Stimulated activated CD4-positive, alpha-beta T cell treated with anti-CD3 and anti-CD28 coated beads, Interleukin-4, amount 100 ng/mL, for 24 hours (primary cell): ENCODE measurements at places on chromosomes 7 and 10.
A peak's percentile ranks its signal among the peaks of the same experiment; 100 is the strongest.

GRCh38 chr7:601036-601594, 81.5 kb upstream of the PDGFA start:
- no peak for DNase-seq

DNA sequence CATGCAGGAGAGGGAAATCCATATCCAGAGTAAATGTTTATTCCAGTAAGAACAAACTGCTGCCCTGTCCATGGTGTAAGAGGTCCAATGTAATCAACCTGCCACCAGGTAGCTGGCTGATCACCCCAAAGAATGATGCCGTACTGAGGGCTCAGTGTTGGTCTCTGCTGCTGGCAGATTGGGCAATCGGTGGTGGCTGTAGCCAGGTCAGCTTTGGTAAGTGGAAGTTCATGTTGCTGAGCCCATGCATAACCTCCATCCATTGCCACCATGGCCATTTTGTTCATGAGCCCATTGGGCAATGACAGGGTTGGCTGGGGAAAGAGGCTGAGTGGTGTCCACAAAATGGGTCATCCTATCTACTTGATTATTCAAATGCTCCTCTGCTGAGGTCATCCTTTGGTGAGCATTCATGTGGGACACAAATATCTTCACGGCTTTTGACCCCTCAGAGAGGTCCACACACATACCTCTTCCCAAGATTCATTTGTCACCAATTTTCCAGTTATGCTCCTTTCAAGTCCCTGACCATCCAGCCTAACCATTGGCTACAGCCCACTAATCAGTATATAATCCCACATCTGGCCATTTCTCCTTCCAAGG, 23.3 kb upstream of the PAPSS2 start:
- DNase-seq = no peak

DNA sequence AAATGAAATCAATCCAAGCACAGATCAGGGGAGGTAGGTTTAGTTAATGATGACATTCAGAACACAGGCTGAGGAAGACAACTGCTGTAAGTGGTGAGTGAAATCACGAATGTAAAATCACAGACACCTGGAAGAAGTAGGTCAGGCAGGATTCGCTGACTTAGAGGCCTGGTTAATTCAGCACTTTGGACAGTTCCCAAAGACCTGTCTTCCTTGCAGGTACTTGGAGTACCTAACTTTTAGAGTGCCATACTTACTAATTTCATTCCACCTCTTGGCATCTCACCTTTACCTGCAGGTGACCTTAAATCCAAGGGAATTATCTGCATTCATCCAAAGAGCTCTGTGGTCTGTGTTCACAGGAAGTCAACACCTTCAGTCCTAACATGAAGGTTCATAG, 822.3 kb downstream of the PHTF2 start:
- no peak for DNase-seq

- no peak for DNase-seq
Observed at GRCh38 chr10:101816376-101816775, 1.9 kb downstream of the OGA start.

DNA sequence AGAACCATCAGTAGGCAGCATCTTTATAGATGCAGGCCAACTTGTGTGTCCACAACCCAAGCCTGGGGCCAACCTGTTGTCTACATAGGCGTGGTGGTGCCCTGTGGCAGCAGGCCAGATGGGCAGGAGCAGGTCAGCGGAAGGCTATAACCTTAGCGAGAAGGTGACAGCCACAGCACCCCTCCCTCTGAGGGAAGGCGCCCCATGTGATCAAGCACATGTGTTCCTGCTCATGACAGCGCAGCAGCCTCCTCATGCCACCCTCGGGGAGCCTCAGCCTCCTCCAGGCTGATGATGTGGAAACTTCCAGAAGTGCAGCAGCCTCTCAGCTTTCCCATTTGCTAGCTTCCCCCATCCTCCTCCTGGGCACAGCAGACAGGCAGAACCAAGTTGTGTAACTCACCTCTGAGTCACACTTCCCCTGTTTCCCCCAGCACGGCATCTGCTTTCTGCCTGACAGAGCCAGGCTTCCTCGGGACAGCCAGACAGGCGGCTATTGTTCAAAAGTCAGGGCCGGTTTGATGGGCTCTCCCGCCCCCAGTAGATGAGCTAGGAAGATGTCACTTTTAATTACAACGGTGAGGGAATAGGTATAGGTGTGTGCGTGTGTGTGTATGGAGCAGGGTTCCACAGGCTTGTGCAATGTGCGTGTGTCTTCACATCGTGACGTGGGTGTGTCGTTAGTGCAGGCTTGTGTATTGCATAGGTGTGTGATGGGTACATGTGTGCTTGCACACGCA, 312.0 kb upstream of the ZMIZ1 start:
- DNase-seq = peak; percentile 18

GRCh38 chr7:84697506-84697905, 489.4 kb downstream of the SEMA3D start:
- no peak for DNase-seq

DNA sequence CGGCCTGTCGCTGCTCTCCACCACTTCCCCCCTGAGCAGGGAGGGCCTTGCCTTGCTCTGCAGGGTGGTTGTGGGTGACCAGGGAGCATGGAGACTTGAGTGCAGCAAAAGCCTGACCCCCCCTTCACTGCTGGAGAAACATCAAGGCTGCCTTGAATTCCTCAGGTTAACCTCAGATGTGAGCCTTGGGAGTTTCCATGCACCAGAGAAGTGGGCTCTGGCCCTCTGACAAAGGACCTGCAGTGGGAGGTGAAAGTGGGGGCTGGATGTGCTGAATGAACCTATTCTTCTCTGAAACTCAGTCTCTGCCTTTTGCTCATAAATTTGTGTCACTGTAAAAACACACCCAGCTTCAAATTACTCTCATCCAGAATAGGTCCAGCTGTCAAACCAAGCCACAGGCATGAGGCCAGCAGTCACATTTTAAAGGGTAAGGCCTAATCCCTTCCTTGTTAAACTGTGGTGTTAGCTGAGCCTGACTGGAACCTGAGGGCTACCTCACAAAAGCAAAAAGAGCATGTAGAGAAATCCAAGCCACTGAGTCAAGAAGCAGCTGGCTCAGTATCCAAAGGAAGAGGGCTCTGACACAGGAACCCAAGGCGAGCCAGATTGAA, 356.8 kb downstream of the CCSER2 start:
- DNase-seq = no peak

DNA sequence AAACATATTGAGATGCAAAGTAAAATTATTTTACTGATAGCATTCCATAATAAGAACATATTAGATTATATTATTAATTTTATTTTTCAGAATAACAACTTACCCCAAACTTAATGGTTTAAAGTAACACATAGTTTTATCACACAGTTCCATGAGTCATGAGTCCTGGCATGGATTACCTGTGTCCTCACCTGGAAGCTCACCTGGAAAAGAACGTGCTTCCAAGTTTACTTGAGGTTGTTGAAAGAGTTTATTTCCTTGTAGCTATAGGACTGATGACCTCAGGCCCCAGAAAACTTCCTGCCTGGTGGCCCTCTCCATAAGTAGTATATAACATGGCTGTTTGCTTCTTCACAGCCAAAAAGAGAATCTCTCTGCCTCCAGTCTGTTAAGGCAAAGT, 254.6 kb downstream of the TFEC start:
- DNase-seq = no peak

GRCh38 chr7:50754241-50754640, 28.5 kb downstream of the GRB10 start:
- DNase-seq = no peak
